Stimulated activated CD8-positive, alpha-beta memory T cell treated with anti-CD3 and anti-CD28 coated beads, Interleukin-4, amount 100 ng/mL, for 4 hours (primary cell): ENCODE measurements at places on chromosomes 11 and 22.

DNA sequence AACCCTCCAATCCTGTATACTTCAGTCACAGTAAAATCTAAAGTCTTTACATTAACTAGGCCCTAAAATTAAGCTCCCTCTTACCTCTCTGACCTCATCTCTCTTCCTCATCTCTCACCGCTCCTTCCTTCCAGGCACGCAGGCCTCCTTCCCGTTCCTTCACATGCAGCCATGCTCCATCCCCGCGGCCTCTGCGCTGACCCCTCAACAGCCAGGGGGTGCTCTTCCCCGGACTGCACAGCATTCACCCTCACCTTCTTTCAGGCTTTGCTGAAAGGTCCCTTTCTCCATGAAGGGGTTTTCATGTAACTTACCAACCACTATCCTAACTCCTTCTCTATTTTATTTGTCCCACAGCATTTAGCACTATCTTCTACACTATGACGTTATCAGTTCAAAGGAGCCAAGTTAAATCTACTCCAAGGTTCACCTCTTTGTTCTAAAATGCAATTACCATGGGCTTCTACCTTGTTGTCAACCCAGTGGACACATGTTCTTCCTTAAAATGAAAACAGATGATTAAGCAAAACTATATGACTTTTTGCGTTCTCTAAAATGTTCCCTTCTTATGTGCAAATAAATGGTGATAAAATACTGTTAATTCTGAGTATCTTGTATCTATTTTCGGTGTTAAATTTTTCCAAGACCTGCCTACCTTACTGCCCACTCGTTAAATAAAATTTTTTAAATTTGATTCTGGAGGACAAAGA is 57.8 kb upstream of the APOA1 start:
- DNase-seq, result no peak

DNA sequence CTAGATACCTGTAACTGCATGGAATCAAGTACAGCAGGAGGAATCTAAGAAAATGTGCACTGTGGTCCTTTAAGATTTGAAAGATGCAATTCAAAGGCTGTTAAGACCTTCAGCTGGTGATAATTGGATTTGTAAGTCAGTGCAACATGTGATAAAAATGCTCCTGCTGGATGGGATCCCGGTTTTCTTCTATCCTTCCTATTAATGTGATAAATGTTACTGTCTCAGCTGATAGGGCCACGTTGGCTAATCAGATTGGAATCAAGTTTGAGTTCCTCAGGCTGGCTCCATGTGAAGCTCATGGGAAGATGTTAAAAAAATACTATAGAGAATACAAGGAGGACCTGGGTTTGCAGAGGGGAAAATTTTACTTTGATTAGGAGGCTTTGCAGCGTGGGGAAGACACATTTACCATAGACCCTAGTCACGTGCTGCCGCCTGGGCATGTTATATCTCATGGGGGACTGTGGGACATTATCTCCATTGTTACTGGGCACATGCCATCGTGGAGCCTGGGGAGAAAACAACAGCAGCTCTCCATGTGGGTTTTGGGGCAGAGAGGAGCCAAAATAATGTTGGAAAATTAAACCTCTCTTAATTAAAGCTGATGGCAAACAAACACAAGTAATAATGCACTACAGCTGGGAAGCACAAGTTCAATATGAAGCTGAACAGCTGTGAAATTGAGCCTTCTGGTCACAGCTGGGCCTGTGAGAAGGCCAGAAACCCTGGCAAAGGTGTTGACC is 652.5 kb downstream of the NTM start:
- DNase-seq, result no peak

GRCh38 chr11:57434640-57435546 is 8.0 kb upstream of the SLC43A3 start:
- DNase-seq, result no peak

DNA sequence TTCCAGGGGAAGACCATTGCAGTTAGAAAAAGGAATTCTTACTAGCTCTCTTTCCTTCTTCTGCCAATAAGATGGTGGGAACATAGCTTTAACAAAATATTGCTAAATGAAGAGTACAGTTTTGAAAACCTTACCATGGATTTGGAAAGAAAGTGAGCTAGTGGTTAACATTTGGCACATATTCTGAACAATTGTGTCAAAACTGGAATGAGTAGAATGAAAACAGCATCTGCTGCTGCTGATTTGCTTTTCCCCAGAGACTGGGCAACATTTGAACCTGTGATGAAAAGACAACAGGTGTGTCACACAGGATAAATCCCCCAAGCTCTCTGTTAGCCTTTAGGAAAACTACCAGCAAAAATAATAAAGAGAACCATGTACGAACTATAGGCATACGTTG is 761.4 kb downstream of the KCNA4 start:
- DNase-seq, result no peak

- DNase-seq, result no peak
These were observed 47.0 kb upstream of the ARHGAP42 start for GRCh38 chr11:100640071-100640470.

DNA sequence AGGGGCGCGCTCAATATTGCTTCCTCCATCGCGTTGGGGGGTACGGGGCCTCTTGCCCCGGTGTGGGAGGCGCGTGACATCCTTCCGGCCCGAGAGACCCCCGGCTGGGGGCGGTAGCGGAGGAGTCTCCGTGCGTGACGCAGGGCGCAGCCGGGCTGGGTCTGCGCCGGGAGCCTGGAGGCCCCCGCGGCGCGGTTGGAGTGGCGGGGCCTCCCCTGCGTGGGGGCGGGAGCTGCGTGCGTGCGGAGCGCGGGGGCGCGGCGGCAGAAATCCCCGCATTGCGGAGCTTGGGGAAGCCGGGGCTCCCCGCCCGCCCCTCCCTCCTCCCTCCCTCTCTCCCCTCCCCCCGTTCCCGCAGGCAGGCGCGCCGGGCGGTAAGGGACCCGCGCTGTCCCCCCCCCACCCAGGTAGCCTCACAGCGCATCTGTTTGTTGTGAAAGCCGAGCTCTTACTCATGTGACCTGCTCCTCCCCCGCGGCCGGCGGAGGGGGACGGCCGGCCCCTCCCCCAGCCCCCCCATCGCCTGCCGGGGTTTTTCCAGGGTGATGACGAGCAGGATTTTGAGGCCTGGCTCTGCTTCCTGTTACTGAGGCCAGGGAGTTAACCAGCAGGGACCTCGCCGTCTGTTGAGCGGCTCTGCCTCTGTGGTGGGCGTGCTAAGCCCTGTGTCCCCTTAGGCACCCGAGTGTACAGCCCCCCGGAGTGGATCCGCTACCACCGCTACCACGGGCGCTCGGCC is 1.6 kb downstream of the PIM3 start:
- DNase-seq, result peak; percentile 69
